ENCODE measurements at places on chromosomes 3 and 15. TPM values are rescaled to one million over a fixed set of nuclear protein-coding genes. Genes with fewer than 3 reads are reported as not detected.

GRCh38 chr3:151918253-151919029 lies 45.0 kb downstream of the SUCNR1 start:
- DNase-seq = no peak

The POLQ gene
- 0.47 TPM for total RNA-seq

The NUP210 gene
- 7.6 TPM for total RNA-seq

The SRGAP3 gene
- 3.2 TPM for total RNA-seq

- DNase-seq = no peak
Measured at GRCh38 chr3:96960661-96961330, 146.4 kb downstream of the EPHA6 start.

DNA sequence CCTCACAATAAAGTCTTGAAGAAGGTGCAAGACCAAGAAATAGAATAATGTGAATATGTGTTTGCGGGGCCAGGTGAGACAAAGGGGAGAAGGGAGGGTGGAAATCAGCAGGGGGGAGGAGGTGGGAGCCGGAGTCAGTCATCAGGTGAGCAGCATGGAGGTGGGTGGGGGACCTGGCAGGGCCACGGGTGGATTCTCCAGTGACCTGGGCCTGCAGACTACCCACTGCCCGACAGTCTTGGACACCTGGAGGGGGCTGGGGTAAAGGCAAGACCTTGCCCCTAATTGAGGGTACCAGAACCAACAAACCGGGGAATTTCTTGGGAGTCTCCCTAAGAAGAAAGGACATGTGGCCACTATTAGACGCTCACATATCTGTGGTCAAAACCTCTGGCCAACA lies 95.8 kb downstream of the CHSY1 start:
- no peak for DNase-seq

DNA sequence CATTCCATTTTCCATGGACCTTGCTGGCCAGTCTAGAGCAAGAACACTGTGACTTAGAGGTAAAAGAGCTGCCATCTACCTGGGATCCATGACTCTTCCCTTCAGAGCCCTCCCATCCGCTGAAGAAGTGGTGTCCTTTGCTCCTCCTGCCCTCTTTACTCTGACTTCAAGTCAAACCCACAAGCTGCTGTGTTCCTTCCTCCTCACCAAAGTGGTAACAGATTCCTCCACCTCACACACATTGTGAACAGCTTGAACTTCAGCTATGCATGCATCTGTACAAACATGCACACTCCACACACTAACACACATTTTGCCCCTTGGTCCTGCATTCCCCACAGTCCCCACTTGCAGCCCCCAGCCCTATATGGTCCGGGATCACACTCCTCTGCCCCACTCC lies 990 bp downstream of the IQCF5 start:
- DNase-seq = no peak

DNA sequence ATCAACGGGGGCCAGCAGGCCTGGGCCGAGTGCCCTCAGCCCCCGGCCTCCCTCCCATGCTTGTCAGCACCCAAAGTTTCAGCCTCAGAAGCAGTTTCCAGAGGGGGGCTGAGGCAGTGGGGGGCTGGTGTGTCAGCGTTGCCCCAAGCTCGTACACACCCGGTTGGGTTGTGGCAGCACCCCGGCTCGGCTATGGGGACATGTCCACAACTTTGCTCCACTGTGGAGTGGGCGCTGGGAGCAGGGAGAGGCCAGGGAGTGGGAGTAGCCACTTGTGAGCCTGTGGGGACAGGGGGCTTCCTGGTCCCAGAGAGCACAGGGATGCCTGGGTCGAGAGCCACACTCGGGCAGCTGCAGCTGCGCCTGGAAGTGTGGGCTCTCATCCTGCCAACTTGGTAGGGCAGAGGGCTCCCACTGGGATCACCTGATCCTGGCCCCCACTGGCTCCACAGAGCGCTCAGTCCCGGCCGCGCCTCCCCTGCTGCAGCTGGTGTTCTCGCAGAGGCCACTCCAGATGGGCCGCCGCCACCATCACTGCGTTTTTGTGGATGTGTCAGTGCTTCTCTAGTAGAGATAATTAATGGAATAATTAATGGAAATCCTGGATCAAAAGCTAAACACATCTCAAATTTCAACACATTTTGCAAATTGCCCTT lies 75.1 kb downstream of the NR1D2 start:
- DNase-seq = no peak

The SLC28A2 gene
- 0.22 TPM for total RNA-seq

DNA sequence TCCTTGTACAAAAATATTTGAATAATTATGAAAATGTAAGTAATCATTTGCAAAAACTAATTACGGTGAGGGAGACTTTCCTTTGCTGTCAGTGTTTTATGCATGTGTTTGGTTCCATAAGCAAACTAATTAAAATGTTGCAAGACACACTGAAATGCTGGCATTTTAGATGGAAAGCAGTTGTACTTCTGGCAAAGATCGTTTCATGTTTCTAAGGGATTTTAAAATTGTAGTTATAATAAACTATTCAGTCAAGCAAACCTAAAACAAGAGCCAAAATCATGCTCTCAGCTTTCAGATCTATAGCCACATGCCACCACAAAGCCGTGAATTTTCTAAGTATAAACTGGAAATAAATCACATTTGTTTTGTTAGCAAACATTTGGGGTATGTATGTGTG lies 240.1 kb upstream of the ZNF385D start:
- no peak for DNase-seq

The SNX22 gene
- 1.3 TPM for total RNA-seq

- no peak for DNase-seq
Measured at GRCh38 chr3:312160-312733, 115.7 kb downstream of the CHL1 start.

The GPR176 gene
- total RNA-seq = 0.60 TPM

DNA sequence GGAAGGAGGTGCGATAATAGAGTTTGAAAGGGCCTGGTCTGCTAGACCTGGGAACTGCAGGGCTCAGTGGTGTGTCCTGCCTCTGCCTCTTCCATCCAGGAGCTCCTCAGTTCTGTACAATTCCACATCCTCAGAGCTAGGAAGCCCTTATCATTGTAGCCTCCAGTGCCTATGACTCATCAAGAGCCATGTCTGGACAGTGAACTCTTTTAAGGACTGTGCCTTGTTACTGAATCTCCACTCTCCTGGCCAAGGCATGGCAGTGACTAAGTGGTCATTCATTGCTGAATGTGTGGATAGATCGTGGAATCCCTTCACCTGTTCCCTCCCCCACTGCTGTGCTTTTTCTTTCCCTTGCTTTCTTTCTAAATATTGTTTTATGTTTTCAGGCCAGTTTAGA lies 2.9 kb downstream of the TIMP4 start:
- DNase-seq = no peak

The TTC23 gene
- 8.0 TPM for total RNA-seq

GRCh38 chr15:29665444-29666003 lies 156.7 kb downstream of the TJP1 start:
- DNase-seq = no peak

GRCh38 chr3:46186471-46187340 lies 21.4 kb downstream of the CCR1 start:
- DNase-seq = no peak

DNA sequence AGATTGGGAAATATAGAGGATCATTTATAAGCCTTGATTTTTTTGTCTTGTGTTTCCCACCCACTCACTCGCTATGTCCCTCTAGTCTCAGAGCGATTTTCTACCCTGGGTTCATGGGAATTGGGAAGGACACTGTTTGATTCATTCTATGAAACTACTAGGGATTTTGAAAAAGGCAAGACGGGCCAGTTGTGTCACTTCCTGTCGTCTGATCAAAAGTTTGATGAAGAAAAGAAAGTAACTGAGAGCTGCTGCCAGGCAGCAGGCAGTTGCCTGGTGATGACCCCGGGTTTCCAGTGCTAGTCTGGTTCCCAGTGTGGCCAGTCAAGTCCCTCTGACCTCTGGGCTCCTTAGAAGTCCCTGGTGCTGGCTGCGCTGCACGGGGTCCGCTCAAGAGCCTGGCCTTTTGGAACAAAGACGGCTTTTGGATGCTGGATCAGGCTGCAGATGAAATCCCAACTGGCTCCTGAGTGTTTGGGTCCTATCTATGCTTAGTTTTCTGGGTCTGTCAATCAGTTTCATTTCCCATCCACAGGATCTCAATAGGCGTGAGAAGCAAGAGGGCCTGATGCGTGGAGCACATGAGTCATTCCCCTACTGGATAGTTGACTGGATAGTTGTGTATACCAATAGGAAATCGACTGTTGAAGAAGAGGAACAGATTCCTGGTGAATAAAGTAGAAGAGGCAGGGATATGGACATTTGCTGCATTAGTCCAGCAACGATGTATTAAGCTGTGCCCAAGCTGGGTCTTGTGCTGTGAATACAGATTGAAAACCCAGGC lies 89.7 kb downstream of the EEFSEC start:
- DNase-seq = no peak

The APEH gene
- 43.1 TPM for total RNA-seq

DNA sequence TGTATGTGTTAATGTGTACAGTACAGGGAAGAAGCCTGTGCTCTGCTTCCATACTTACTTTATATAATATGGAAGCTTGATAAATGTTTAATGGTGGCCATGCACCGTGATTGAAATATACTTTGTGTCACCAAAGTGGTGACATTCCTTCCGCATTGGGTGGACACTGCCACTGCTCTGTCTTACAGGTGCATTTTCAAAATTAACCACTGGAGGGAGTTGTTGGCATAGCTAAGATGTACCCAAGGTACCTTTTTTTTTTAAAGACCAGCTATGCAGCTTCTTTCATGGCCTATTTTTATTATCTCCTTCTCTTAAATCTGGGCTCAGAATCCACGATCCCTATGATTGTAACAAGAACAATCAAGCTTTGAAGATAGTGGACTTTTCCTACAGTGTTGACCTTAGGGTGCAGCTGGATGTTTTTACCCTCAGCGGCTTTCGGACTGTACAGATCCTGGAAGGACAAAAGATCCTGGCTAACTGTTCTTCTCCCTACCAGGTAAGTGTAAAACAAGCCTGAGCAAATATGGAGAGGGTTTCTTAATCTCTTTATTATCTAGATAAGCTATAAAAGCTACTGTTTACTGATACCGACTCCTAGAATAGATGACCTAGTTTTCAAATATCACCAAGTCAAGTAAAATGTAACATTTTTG lies 21.6 kb upstream of the PAK6 start:
- peak; percentile 50 for DNase-seq

- DNase-seq = no peak
Measured at GRCh38 chr3:45199837-45200648, 26.0 kb downstream of the TMEM158 start.

DNA sequence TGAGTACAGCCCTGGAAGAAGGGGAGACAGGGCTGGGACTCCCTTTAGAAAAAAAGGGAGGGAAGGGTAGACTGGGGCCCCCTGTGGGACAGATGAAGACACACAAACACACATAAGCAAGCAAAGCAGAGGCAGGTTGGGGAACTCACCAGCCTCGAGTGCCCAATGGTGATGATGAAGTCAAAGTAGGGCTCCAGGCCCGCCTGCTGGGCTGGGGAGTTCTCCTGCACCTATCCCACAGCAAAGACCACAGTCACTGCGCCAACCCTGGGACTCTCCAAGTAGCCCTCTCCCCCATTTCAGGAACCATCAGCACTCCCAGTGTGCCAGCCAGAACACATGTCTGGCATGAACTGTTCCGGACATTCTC lies 4.1 kb downstream of the GORASP1 start:
- no peak for DNase-seq

The FHIT gene
- total RNA-seq = 7.6 TPM

DNA sequence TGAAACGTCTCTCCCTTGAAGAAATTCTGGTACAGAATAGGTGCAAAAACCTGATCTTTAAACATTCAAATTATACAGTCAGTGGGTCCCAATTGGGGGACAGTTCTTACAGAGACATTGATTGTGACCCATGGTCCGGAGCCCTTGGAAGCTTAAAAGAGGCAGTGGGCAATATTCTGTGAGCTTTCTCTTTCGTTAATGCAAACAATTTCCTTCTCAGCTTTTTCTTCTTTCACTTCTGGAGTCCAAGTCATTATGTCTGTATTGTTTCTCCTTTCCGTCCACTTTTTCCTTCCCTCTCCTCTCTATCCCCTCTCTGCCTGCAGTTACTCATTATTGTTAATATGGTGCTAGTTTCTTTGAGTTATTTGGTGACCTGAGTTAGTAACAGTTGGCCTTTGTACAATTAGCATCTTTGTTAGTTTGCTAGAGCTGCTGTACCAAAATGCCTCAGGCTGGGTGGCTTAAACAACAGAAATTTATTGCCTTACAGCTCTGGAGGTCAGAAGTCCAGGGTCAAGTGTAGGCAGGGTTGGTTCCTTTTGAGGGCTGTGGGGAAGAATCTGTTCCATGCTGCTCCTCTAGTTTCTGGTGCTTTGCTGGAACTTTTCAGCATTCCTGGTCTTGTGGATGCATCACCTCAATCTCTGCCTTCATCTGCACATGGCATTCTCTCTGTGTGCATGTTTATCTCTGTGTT lies 102.6 kb downstream of the GMPS start:
- DNase-seq = no peak

GRCh38 chr3:32500880-32501782 lies 1.5 kb downstream of the CMTM6 start:
- DNase-seq = no peak

DNA sequence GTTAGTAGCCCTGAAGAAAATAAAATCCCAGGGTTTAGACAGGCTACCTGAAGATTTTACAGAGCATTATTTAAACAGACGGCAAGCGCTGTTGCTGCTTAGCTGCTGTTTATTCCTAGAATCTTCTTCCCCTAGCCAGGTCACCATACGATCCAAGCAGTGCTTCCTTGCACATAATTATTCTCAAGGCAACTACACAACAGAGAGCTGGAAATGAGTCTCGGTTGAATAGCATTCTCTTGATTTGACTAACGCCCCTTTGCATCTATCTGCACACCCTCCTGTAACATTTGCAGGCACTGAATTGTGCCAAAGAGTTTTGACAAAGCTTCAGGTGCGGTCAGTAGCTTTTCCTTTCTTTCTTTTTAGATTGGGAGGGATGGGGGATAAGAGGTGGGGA lies 564.4 kb downstream of the TBL1XR1 start:
- no peak for DNase-seq

DNA sequence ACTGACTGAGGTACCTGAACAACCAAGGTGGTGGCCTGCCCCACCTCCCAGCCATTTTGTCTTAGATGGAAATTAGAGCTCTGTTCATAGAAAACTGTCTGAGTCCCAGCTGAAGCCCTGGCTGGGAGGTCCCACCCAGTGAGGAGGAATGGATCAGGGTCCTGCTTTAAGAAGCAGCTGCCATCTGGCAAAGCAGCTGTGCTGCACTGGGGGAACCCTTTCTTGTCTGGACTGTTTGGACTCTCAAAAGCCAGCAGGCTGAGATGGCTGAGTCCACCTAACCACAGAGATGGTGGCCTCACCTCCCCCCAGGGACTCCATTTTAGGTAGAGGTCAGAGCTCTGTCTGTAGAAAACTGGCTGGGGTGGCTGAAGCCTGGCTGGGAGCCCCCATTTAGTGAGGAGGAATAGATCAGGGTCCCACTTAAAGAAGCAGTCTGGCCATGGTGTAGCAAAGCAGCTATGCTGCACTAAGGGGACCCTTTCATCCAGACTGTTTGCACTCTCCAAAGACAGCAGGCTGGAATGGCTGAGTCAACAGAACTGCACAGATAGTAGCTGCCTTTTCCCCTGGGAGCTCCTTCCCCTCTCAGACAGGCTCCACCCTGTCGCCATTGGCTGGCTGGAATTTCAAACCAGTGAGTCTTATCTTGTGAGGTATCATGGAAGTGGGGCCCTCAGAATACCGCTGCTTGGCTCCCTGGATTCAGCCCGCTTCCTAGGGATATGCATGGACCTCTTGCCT lies 116.9 kb downstream of the EPHA6 start:
- no peak for DNase-seq

The HTR3D gene
- total RNA-seq = not detected

- DNase-seq = no peak
Measured at GRCh38 chr3:46184469-46184868, 23.6 kb downstream of the CCR1 start.

GRCh38 chr15:41866263-41866703 lies 27.6 kb downstream of the SPTBN5 start:
- DNase-seq = peak; percentile 51

The MKRN2OS gene
- total RNA-seq = 3.9 TPM

Measured in pancreas (tissue), 10 donors.